ENCODE measurements at places on chromosomes 7 and 10.

- H3K27ac ChIP-seq, result no peak overlapping the region
- H3K36me3 ChIP-seq, result no peaks in the 10 kb centered on the region
- H3K4me1 ChIP-seq, result peaks cover 9% of the 10 kb centered on the region
- DNase-seq, result no peak
Observed at GRCh38 chr7:154869436-154869835, 133.5 kb downstream of the PAXIP1 start.

DNA sequence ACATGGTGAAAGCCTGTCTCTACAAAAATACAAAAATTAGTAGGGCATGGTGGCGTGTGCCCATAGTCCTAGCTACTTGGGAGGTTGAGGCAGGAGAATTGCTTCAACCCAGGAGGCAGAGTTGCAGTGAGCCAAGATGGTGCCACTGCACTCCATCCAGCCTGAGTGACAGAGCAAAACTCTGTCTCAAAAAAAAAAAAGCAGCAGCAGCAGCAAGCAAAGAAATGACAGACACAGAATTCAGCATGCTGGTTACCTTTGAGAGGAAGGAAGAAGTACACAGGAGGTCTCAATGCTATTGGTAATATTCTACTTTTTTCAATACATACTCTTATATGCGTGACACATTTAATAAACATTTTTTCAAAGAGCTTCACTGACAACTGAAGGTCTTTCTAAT is 81.3 kb downstream of the ZFAND4 start:
- DNase-seq, result no peak
- no peak overlapping the region for H3K27ac ChIP-seq
- H3K36me3 ChIP-seq, result peaks cover 12% of the 10 kb centered on the region
- H3K4me1 ChIP-seq, result peaks cover 10% of the 10 kb centered on the region
- H3K4me3 ChIP-seq, result no peak overlapping the region

GRCh38 chr10:48651293-48651692 is 33.4 kb upstream of the WDFY4 start:
- H3K27ac ChIP-seq, result no peak overlapping the region
- H3K4me1 ChIP-seq, result no peaks in the 10 kb centered on the region
- H3K4me3 ChIP-seq, result no peak overlapping the region
- no peaks in the 10 kb centered on the region for H3K36me3 ChIP-seq
- H3K27me3 ChIP-seq, result peaks cover 3% of the 10 kb centered on the region

DNA sequence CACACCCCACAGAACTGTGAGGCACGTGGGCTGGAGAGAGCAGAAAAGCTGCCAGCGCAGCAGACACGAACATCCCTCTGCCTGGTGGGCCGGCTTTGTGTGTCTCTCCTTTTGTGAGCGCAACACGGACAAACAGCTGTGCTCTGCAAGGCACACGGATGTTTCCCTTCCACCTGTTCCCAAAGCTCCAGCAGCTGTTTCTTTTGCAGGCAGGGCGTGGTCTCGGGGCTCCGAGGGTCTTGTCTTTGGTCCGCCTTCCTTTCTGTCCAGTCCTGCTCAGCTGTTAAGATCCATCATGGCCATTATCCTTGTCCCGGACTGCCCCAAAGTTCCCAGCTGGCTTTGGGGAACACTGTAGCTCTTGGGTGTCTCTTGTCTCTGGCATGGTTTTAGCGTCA is 32.7 kb upstream of the SH2B2 start:
- H3K36me3 ChIP-seq, result peaks cover 12% of the 10 kb centered on the region
- DNase-seq, result no peak

GRCh38 chr10:114498413-114499111 is 94.3 kb upstream of the AFAP1L2 start:
- DNase-seq, result no peak
- peaks cover 5% of the 10 kb centered on the region for H3K27me3 ChIP-seq
- no peak overlapping the region for H3K4me3 ChIP-seq
- no peak overlapping the region for H3K27ac ChIP-seq
- H3K36me3 ChIP-seq, result peaks cover 8% of the 10 kb centered on the region

DNA sequence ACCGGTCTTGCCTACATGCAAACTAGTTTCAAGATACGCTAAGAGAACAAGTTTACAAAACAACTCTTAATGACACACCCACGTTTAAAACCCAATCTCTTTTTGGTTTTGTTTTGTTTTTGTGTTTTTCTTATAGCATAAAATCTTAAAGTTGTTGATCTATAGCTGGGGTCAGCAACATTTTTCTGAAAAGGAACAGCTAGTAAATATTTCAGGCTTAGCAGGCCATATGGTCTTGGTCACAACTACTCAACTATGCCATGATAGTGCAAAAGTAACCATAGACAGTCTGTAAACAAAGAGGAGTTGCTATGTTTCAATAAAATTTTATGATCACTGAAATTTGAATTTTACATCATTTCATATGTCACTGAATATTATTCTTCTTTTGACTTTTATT is 327.4 kb downstream of the AGMO start:
- DNase-seq, result no peak
- no peaks in the 10 kb centered on the region for H3K27me3 ChIP-seq
- no peak overlapping the region for H3K4me3 ChIP-seq
- H3K27ac ChIP-seq, result no peak overlapping the region

GRCh38 chr7:8143151-8143874 is 118.7 kb downstream of the ICA1 start:
- H3K36me3 ChIP-seq, result peaks cover 6% of the 10 kb centered on the region
- H3K27me3 ChIP-seq, result no peaks in the 10 kb centered on the region
- H3K4me1 ChIP-seq, result peaks cover 35% of the 10 kb centered on the region

GRCh38 chr7:73727952-73728351 is 8.5 kb upstream of the STX1A start:
- no peaks in the 10 kb centered on the region for H3K36me3 ChIP-seq
- peaks cover 2% of the 10 kb centered on the region for H3K27me3 ChIP-seq
- H3K27ac ChIP-seq, result no peak overlapping the region
- peaks cover 4% of the 10 kb centered on the region for H3K4me1 ChIP-seq
- H3K4me3 ChIP-seq, result no peak overlapping the region

- no peak overlapping the region for H3K4me3 ChIP-seq
- no peaks in the 10 kb centered on the region for H3K36me3 ChIP-seq
- DNase-seq, result peak; percentile 77
- H3K4me1 ChIP-seq, result peaks cover 16% of the 10 kb centered on the region
- no peak overlapping the region for H3K27ac ChIP-seq
Observed at GRCh38 chr10:2927958-2928840, 139.1 kb upstream of the PFKP start.

- H3K4me3 ChIP-seq, result no peak overlapping the region
- no peak for DNase-seq
- H3K27ac ChIP-seq, result no peak overlapping the region
- no peaks in the 10 kb centered on the region for H3K36me3 ChIP-seq
- H3K4me1 ChIP-seq, result peaks cover 4% of the 10 kb centered on the region
Observed at GRCh38 chr10:108249940-108250339, 1085.4 kb upstream of the SORCS1 start.

All from endothelial cell (in vitro differentiated cells).